ENCODE measurements at places on chromosomes 4 and X. TPM values are rescaled to one million over a fixed set of nuclear protein-coding genes. Genes with fewer than 3 reads are reported as not detected.

DNA sequence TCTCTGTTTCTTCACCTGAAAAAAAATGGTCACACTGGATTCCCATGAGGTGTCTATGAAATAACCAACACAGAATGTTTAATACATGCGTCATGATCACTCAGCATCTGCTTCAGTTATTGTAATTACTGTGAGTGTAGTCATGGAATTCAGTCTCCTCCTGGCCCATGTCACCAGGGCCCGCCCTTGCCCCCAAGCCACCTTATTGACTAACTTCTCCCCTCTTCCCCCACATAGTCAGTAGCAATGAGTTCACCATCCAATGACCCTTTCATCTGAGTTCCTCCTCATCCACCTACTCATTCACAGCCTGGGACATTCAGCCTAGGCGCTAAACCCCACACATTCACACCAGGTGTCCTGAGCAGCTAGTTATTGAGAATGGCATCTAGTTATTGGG, 15.6 kb downstream of the PNMA6F start:
- DNase-seq: no peak

- DNase-seq: no peak
Measured at GRCh38 chrX:21438792-21439191, 64.6 kb downstream of the CNKSR2 start.

- DNase-seq: no peak
Measured at GRCh38 chr4:127875791-127876190, 4.9 kb upstream of the PLK4 start.

- no peak for DNase-seq
Measured at GRCh38 chrX:153903238-153903980, 1.1 kb upstream of the AVPR2 start.

Gene GUCY1A1
- polyA plus RNA-seq: 65.4 TPM

Gene CLDN22
- 0.66 TPM for polyA plus RNA-seq

Gene DGAT2L6
- not detected for polyA plus RNA-seq

Gene CFP
- polyA plus RNA-seq: 1.3 TPM

All from left renal pelvis (tissue), 4 donors.